ENCODE measurements at places on chromosomes 13 and 19.

DNA sequence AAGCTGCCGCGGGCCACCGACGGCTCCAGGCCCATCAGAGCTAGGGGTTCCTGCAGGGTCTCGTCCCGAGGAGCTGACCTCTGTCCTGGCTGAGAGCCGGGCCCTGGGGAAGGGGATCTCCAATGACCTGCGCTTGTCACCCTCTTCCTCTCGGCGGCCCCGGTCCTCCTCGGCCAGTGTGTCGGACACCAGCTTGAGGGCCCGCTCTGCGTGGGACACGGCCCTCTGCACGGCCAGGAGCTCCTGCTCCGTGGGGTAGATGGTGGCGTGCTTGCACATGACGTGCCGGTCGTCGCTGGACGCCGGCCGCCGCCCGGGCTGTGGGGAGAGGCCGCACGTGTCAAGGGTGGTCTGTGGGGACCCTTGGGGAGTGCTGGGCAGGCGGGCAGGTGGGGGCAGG, 32.7 kb upstream of the MATK start:
- DNase-seq: no peak

DNA sequence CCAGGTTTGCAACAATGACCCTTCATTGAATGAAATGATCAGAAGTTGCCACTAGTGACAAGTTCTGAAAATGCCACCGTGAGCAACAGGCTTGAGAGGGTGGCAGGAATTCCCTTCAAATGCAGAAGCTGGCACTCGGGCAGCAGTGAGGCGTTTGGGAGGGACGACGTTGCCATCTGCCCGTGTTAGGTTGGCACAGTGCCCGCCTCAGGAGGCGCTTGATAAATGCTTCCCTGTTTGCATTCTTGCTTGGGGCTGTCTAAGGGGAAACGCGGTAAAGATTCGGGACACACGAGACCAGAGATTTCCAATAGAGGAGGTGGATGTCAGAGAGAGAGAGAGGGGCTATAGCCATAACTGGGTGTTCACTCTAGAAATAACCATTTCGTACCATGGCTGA, 101.9 kb downstream of the TEX29 start:
- DNase-seq: no peak

- DNase-seq: no peak
Measured at GRCh38 chr13:110616103-110617101, 1.1 kb downstream of the NAXD start.

- DNase-seq: no peak
Measured at GRCh38 chr13:45831851-45832250, 19.7 kb downstream of the SIAH3 start.

- no peak for DNase-seq
Measured at GRCh38 chr19:57434386-57435061, 601 bp upstream of the ZNF749 start.

- DNase-seq: no peak
Measured at GRCh38 chr13:49351871-49352270, 92.0 kb downstream of the CAB39L start.

DNA sequence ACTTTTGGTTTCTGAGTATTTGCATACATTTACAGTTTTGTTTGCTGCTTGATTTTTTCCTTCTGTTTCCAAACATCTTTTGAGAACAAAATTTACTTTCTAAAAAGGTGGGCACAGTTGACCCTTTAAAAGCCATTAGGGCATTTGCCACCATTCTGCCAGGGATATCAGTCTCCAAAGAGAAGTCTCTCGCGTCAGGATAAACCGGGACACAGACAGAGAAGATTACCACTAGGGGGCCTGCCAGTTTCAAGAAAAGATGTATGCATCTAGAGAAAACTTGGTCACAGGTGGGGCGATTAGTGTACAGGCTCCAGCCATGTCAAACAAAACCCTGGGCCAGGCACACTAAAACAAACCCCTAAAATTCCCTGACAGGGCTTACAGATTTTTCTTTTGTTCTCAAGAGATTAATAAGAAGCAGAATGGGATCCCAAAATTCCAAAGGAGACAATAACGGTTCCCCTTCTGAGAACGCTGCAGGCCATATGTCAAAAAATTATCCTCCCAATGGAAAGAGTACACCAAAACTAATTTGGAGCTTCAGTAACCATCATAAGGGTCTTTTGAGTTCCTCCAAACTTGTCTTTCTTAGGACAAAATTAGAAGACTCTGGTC, 10.7 kb upstream of the PABPC3 start:
- DNase-seq: no peak

DNA sequence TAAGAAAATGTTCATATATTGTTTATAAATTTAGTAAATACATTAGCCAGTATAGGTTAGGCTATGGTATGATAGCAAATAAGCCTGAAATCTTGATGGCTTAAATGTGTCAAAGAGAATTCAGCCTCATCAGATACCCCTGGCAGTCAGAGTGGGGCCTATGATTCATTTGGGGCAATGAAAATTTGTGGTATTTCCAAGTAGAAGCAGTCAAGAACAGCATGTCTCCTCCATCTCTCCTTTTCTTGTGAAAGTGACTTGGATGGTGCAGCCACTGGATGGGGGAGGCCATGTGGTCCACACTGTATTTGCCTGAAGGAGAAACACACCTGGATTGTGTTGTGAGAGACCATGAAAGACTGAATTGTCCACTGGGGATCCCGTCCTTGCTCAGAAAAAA, 82.7 kb downstream of the DLEU7 start:
- no peak for DNase-seq

DNA sequence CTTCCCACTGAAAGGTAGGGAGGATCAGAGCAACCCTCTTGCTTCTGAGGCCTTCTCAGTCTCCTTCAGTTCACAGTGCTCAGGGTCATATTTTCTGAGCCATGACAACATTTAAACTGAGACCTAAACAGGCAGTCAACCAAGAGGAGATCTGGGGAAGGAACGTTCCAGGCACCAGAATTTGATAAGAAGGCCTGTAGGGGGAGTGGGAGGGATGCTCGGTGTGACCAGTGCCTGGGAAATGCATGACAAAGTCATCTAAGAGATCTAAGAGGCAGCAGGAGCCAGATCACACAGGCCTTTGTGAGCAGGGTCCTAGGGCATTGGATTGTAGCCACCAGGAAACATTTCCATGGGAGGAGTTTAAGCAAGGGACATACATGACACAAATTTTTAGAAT, 71.6 kb downstream of the SHISA2 start:
- DNase-seq: no peak

GRCh38 chr19:34126966-34127365, 45.3 kb upstream of the LSM14A start:
- no peak for DNase-seq

DNA sequence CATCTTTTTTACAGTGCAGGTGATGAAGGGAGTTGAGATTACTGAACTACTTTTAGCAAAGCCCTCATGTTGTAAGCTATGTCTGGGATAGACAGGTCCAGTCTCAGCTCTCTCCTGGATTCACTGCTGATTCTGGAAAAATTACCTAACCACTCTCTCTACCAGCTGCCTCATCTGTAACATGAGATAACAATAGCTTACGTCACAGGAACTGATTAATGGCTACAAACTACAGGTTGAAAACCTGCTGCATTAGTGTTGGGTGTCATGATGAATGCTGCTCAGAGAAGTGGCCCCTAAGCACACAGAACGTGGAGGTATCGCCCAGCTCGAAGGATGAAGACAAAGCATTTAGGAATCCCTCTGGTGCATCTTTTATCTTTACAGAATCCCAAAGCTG, 277.8 kb downstream of the ABCC4 start:
- no peak for DNase-seq

- no peak for DNase-seq
Measured at GRCh38 chr13:67273001-67273400, 42.9 kb upstream of the PCDH9 start.

DNA sequence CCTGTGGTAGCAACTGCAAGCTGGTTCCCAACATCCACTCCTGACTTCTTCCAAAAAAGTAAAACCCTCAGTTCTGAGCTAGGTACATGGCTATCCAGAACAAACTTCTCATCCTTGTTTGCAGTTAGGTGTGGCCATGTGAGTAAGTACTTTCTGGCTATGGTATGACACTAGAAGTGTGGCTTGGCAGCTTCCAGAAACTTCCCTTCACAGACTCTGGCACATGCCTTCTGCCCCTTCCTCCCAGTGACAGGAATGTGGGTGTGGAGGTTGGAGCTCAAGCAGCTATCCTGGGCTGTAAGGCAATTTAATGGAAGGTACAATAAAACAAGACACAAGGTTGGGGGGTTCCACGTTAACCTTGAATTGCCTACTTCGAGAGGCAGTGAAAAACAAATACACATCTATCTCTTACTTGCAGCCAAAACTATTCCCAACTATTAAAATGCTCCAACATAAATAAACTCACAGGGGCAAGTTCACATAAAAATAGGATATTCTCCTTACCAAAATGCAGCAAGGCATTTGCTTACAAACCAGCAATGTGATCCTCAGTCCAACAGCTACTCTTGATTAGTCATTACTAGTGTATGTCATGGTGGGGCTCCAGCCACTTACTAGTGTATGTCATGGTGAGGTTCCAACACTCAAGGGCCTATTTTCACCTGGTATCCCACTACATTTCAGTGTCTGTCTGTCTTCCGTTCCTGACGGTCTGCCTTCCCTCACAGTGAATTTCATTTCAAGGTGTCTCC, 3.1 kb downstream of the SMG9 start:
- DNase-seq: no peak

- DNase-seq: no peak
Measured at GRCh38 chr13:41742917-41743552, 217.9 kb downstream of the VWA8 start.

- no peak for DNase-seq
Measured at GRCh38 chr19:54029301-54029700, 34.4 kb downstream of the VSTM1 start.

GRCh38 chr19:41934849-41935374, 6.7 kb upstream of the ERFL start:
- no peak for DNase-seq

DNA sequence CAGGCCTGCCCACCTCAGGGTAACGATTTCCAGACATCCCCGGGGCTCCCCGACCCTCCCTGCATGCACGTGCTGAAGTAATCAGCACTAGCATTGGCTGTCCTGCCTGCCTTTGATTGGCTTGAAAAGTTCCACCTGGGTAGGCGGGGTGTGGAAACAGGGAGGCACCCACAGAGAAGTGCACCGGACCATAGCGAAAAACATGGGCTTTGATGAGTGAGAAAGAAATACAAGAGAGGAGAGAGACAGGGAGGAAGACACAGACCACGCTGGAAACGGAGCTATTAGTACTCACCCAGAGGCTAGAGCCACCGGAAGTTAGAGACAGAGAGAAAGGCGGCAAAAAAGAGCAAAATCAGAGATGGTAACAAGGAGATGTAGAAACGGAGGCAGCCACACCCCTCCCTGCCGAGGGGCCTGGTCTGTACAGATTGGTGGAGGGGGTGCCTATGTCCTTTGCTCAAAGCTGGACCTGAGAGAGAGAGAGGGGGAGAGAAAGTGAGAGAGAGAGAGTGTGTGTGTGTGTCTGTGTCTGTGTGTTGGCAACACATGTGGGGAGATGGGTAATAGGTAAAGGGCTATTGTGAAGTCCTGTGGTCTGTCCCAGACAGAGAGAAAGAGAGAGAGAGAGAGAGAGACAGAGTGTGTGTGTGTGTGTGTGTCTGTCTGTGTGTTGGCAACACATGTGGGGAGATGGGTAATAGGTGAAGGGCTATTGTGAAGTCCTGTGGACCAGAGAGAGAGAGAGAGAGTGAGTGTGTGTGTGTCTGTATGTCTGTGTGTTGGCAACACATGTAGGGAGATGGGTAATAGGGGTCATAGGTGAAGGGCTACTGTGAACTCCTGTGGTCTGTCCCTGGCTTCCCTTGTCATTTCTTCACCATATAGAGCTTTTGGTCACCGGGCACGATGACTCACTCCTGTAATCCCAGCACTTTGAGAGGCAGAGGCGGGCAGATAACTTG, 2.9 kb downstream of the CGB3 start:
- no peak for DNase-seq

DNA sequence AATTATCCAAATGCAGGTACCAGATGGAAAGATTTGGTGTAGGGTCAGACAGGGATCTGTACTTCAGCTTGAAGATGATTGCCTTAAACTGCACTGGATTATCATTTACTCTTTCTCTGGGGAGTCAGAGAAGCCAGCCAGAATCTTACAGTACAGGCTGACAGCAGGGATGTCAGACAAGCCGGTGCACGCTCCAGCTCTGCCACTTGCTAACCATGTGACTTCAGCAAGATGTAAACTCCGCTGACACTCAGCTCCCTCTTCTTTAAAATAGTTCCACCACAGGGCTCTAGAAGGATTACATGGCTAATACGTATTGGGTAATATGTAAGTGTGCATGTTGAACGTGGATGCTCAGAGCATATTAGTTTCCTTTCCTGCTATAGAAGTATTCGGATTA, 251.4 kb upstream of the MAB21L1 start:
- no peak for DNase-seq

GRCh38 chr13:26831336-26831908, 70.8 kb upstream of the GPR12 start:
- no peak for DNase-seq

DNA sequence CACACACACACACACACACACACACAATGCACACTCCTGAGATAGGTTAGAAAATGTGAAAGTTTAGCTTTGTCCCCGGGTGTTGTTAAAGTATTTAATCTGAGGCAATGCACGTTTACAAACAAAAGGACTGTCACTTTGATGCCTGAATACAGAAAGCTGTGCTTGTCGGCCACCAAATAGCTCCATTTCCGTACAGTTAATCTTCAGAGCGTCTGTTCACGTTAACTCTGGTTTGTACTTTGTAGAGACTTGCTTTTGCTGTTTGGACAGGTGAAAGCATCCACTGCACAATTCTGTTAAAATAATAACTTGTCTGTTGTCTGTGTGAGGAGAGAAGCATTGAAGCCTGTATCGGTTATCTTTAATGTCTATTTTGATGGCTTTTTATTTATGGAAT, 267.8 kb downstream of the FGF9 start:
- DNase-seq: no peak

DNA sequence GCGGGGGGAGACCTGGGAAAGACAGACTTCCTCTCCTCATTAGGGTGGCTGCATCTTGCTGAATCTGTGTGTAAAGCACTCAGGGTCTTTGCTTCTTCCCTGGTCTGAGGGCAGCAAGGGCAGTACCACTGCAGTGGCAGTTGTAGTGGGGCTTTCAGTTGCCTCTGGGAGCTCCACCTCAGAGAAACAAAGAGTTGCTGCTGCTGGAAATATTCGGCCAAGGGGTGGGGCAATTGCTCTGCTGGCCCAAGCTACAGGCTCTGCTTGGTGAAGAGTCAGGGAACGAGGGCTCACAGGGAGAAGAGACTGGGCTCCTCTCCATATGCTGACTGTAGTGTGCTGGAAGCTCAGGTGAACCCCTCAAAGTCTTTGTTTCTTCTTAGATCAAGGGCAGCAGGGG, 52.5 kb downstream of the POSTN start:
- no peak for DNase-seq
